ENCODE measurements at places on chromosomes 6 and 20.

DNA sequence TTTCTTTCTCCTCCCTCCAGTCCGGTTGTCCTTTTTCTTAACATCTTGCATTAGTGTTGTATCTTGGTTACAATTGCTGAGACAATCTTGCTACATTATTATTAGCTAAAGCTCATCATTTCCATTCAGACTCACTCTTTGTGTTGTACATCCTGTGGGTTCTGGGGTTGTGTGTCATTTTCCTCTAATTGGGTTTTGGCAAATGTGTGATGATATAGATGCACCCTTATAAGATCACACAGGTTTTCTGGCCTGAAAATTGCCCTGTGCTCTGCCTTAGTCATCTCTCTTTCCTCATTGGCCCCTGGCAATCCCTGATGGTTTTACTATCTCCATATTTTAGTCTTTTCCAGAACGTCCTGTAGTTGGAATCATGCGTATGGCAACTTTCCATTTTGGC lies 60.1 kb downstream of the PPP1R14C start:
- DNase-seq = no peak

GRCh38 chr6:10511477-10511876 lies 9.7 kb upstream of the GCNT2 start:
- DNase-seq = no peak

- DNase-seq = no peak
Observed at GRCh38 chr6:108441141-108441540, 119.6 kb upstream of the FOXO3 start.

- no peak for DNase-seq
Observed at GRCh38 chr6:166032366-166033200, 135.1 kb downstream of the TBXT start.

GRCh38 chr6:34391473-34391785 lies 1.0 kb downstream of the NUDT3 start:
- no peak for DNase-seq
